Memory B cell (primary cell): ENCODE measurements at places on chromosomes 12 and 14.

DNA sequence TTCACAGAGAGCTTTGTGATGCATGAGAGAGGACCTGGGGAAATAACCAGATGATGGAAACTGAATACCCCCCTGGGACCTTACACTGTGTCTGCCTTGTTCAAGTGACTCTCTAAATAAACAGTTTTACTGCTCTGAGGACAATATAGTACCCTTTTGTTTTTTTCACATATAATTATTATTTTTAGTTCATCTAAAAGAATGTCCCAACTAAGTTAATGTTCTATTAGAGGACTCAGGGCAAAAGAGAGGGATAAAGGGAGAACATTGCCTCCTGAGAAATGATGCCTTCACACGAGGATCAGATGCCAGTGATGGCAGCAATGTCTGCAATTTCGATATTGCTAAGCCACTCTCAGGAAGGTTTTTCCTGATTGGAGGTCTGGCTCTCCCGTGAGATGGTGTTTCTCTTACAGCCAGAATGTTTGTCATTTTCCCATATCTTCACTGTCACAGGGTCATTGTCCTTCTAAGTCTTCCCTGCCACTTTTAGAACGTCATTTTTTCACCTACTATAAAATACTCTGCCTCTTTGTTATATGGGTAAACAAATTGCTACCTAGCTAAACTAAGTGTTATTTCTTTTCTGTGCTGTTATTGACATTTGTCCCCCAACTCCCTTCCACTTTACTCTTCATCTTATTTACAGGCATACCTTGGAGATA is 201.6 kb downstream of the RAD51B start:
- no peak for DNase-seq

- no peak for DNase-seq
These were observed 1.6 kb downstream of the PYM1 start for GRCh38 chr12:55925870-55926737.

DNA sequence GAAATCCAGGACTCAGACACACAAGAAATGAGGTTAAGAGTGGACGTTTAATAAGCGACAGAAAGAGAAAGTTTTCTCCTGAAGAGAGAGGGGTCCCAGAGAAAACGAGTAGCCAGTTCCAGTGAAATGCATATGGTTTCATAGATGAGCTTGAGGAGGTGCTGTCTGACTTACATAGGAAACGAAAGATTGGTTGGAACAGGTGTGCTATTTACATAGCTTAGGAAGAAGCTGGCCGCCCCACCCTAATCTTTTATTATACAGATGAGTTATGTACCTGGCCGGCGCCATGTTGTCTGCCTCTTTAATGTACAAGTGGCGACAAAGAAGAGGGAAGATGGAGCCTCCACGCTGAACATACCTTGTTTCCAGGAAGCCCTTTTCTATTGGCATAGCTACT is 223.0 kb downstream of the SLC6A15 start:
- no peak for DNase-seq

- no peak for DNase-seq
These were observed 133.8 kb upstream of the MGAT4C start for GRCh38 chr12:86389949-86390348.

- DNase-seq: no peak
These were observed 78.8 kb downstream of the RPS6KA5 start for GRCh38 chr14:90981636-90982035.

DNA sequence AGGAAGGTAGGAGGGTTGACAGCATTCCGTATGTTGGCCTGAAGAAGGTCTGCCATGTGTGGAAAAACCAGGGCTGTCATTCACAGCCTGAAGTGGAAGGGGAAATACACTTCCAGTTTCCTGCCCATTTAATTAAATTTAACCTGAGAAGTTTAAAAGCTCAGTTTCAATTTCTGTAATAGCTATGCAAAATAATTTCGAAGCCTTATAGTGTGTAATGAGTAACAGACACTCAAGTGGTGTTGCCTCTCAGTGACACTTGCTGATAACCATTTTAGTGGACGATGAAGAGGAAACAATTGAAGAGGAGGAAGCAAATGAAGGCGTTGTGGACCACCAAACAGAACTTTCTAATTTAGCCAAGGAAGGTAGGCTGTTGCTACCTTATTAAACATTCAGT is 44.8 kb downstream of the EP400 start:
- no peak for DNase-seq

DNA sequence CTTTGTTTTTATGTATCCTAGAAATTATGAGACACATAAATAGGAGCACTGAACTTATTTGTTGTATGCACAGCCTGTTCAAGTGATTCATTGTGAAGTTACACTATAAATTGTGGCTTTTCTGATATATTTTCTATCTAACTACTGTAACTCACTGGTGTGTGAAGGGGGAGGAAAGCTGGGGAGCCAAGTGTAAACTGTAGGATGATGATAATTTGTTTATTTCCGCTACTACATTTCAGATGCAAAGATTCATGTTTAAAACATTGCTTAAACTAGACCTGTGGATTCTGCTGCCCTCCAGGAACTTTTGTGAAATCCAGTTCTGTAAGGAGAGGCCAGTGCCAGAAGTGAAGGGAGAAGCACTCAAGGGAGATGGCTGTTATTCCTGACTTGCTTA is 3.3 kb downstream of the TMTC2 start:
- DNase-seq: no peak

- DNase-seq: no peak
These were observed 15.4 kb upstream of the YY1 start for GRCh38 chr14:100223332-100224201.

GRCh38 chr12:69136931-69137613 is 102.3 kb upstream of the CPSF6 start:
- DNase-seq: no peak

- DNase-seq: no peak
These were observed 767 bp upstream of the CCNT1 start for GRCh38 chr12:48717252-48717695.

DNA sequence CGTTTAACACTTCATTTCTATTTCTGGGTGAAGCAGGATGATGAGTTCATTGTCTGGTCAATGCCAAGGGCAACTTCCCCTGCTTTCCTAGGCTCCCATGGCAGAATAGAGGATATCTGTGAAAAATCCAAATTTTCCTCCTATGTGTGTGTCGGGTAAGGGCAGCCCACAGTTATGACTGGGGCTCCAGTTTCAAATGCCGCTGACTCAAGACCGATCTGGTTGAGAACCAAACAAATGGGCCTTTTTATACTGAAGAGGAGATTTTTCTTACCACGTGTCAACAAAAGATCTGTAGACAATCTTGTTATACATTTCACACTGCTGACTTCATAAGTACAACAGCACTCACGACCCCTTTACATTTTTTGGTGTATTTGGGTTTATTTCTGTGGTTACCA is 120.8 kb downstream of the CHST11 start:
- DNase-seq: no peak

DNA sequence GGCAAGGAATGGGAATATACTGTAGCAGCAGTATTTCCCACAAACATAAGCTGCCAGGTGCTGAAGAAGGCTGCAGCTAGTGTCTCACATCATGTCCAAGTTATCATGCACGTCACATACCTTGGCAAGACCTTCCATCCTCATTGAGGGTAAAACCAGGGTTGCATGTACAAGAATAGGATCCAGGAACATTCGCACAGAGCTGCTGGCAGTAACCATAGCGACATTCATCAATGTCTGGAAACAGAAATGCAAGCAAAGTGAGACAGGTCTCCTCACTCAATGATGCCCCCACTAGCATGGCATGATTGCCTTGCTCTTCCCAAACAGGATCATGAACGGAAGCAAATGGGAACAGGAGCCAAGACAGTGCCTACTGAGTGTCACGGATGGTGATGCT is 23.8 kb upstream of the TC2N start:
- DNase-seq: no peak

- DNase-seq: no peak
These were observed 30.3 kb downstream of the DMAC2L start for GRCh38 chr14:50342221-50343078.

- no peak for DNase-seq
These were observed 14.7 kb downstream of the GPR132 start for GRCh38 chr14:105050551-105050897.

DNA sequence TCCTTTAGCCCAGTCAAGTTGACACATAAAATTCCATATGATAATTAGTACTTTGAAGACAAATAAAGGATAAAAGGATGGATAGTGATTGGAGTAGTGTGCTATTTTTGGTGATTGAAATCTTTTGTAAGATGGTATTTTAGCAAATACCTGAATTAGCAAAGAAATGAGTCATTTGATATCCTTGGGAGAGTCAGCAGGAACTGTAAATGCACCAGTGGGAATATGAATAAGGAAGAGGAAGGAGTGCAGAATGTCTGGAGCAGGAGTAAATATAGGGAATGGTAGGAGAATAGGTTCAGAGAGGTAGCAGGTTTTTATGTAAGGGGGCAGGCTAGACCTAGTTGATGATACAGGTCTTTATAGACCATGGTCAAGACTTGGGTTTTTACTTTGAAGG is 75.0 kb downstream of the TRMT5 start:
- DNase-seq: no peak

DNA sequence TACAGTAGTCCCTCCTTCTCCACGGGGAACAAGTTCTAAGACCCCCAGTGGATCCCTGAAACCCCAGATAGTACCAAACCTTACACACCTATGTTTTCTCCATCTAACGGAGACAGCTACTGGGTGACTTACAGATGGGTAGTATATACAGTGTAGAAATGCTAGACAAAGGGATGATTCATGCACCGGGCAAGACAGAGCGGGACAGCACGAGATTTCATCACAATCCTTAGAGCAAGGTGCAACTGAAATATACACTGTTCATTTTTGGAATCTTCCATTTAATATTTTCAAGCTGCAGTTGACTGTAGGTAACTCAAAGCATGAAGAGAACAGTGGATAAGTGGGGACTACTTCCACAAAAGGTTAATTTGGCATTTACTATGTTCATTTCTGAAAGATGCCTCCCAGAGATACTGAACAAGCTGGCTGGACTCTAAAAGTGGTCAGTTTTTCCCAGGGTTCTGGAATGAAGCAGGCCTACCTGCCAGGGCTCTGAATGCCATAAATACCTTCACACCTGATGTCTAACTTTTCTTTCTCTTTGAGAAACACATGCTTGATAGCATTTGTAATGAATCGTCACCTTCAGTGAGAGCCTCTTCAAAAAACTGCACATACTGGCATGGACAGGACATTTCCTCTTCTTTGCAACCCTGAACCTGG is 127.7 kb upstream of the FOXN3 start:
- DNase-seq: no peak

DNA sequence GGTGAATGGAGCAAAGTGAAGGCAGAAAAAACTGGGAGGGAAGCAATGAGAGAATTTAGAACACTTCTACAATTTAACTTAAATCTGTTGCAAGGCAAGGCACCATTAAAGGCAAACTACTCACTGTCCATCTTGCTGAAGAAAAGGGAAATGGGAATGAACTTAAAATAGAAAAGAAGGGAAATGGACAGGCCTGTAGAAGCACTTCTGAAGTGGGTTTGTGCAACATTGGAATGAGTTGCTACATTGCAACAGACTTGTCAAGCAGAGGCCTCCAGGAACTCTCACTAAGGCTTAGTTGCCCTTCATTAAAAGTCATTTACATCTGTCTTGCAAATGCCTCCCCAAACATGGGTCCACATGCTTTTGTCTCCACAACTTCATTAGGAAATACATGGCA is 13.7 kb upstream of the OR10AD1 start:
- no peak for DNase-seq

- no peak for DNase-seq
These were observed 338.8 kb downstream of the DPF3 start for GRCh38 chr14:72554994-72555608.

- no peak for DNase-seq
These were observed 1.9 kb upstream of the HOXC5 start for GRCh38 chr12:54030889-54031471.

DNA sequence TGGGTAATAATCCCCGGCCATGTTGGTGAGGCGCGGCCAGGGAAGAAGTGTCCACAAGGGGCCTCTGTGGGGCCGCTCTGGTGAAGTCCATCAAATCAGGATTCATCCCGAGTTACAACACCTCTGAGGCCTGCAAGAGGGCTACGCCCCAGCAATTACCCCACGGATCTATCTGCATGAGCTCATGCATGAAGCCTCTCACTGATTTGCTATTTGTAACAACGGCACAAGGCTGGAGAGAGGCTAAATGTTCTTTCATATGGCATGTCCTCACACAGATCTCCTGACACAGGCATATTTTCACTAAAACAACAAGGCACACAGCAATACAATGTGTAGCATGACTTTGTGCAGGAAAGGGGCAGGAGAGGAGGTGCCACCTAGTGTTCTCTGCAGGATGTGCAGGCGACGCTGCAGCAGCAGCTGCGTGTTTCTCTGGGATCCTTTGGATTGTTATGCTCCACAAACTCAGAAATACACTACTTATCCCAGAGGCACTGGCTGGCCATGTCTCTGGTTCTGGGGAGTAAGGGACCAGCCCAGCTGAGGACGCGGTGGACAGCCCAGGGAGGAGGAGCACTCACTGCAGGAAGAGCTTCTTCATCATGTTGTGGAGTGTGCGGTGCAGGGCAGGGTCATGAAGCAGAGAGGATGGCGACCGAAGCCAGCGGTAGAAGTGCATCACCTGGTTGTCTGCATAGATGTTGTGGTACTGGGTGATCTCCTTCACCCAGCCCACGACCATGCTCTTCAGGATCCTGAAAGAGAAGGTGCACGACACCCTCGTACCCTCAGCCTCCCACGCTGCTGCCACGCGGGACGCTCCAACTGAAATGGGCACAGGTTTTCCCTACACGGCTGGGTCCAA is 20.2 kb downstream of the P2RX2 start:
- DNase-seq: no peak

- no peak for DNase-seq
These were observed 157.3 kb upstream of the NOS1 start for GRCh38 chr12:117518594-117519270.

DNA sequence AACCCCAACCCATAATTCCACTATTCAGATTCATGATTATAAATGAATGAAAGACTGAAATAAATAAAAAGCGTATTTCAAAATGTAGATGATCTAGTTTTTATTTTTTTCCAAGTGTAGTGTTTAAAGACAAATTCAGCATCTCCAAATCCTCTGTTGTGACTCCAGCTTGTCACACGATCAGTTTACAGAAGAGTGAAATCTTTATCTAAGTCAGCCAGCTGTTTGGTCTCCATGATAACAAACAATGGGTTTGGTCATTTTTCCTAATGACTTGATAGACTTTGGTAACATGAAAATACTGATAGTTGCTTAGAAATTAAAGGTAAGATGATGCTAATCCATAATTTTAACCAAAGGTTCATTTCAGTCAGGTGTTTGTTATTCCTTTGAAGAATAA is 114.5 kb upstream of the RASSF8 start:
- DNase-seq: no peak

- DNase-seq: no peak
These were observed 1.4 kb upstream of the APOBEC1 start for GRCh38 chr12:7667125-7667524.
